ENCODE measurements at places on chromosomes 11 and 22.
A peak's percentile ranks its signal among the peaks of the same experiment; 100 is the strongest.

DNA sequence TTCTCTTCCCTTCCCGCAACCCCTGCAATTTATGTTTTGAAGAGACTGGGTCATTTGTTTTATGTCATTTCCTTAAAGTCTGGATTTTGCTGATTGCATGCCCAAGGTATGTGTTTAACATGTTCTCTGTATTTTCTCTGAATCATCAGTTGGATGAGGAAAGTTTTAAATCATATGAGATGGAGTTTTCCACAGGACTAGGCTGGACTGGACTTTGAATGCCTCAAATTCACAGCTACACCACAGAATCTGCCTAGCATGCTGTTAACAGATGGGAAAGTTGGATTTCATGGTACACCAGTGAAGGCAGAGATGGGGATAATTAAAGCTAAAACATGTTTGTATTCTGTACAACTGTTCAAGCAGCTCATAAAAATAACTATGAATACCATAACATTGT, 62.6 kb downstream of the CWC15 start:
- DNase-seq = no peak

DNA sequence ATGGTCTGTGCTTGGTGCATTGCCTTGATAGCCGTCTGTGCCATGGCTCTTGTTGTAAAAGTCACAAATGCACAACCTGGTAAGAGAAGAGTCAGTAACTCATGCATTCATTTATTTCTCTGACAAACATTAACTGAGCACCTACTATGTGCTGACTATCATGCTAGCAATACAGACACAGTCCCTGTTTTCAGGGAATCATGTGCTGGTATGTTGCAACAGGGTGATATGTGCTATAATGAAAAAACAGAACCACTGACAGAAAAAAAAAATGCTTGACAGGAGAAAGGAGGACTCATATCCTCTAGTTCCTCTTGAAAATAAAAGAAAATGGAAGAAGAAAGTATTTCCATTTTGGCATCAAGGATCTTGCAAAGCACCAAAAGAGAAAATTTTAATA, 34.5 kb upstream of the RAPSN start:
- DNase-seq = no peak

DNA sequence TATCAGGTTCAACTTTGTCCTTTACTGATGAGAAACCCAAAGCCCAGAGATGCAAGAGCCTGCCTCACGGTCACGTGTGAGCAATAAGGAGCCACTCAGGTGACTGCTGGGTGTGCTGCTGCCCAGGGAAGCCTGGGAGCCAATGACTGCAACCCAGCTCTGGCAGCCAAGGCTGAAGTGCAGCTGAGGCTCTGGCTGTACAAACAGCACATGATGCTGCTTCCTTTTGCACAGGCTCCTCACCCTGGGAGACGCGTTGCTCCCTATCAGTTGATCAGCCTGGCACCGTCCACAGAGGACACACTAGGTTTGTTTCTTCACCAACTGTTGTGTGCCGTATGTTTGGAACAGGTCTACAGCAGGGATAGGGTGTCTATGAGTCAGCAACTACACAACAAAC, 168.7 kb downstream of the EFCAB6 start:
- no peak for DNase-seq

GRCh38 chr22:41579997-41580355, 9.7 kb downstream of the PMM1 start:
- no peak for DNase-seq

GRCh38 chr11:16814410-16815046, 76.1 kb downstream of the C11orf58 start:
- DNase-seq = no peak

- DNase-seq = no peak
These were observed 83.7 kb downstream of the PHF21B start for GRCh38 chr22:44926124-44926475.

GRCh38 chr11:121716060-121716459, 263.3 kb upstream of the SORL1-AS1 start:
- no peak for DNase-seq

DNA sequence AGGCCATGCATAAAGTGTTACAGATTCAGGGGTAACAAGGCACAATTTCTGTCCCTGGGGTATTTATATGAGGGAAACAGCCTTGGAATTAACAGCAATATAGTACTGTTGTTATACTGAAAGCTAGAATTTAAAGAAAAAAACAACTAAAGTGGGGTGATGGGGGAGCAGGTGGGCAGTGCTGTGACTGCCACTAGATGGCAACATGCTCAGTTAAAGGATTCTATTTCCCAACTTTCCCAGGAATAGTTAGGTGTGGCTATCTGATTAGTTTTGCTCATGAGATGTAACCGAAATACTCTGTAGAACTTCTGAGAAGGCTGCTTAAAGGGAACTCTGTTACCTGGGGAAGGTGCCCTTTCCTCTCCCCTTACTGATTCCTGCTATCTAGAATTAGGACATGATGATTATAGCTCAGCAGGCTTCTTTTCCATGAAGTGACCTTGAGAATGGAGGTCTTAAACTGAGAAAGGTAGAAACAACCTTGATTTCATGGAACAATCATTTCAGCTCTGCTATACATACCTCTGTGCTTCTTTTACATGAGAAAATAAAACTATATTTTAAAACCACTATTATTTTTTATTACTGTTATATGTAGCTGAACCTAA, 102.6 kb downstream of the RELT start:
- DNase-seq = peak; percentile 27

- no peak for DNase-seq
These were observed 28.2 kb downstream of the PHLDB1 start for GRCh38 chr11:118635642-118636041.

- no peak for DNase-seq
These were observed 7.0 kb upstream of the ARHGAP42 start for GRCh38 chr11:100680070-100680469.

DNA sequence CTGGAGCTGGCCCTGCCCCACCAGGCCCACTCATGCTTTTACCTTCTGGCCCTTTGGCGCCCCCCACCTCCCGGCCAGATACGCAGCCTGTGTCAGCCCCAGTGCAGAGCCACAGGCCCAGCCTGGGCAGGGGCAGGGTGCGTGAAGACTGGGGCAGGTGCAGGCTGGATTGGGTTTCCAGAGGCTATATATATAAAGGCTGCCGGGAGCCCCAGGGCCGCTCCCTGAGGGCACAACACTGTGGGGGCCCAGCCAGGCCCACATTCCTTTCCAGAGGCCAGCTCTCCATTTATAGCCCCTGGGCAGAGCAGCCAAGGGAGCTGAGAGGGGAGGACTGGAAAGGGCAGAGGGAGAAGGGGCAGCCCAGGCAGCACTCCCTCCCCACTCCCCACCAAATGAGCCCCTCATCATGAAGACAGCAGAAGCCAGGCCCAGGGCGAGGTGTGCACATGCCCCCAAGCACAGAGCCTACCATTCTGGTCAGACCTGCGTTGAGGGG, 5.0 kb upstream of the MYOD1 start:
- peak; percentile 84 for DNase-seq

DNA sequence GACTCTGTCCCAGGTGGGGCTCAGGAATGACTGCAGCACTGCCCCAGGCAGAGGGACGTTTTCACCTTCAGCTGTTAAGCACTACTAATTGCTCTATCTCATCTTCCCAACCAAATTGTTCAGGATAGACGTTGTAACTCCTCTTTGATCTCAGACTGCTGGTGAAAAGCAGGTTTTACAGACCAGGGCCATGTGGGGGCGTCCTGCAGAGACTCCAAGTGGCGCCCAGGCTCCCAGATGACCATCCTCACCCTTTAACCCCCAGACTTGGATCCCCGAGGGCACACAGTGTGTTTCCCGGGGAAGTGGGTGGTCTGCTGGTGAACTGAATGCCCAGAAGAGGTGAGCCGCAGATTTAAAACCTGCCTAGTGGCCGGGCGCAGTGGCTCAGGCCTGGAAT, 23.9 kb downstream of the FADD start:
- peak; percentile 33 for DNase-seq

DNA sequence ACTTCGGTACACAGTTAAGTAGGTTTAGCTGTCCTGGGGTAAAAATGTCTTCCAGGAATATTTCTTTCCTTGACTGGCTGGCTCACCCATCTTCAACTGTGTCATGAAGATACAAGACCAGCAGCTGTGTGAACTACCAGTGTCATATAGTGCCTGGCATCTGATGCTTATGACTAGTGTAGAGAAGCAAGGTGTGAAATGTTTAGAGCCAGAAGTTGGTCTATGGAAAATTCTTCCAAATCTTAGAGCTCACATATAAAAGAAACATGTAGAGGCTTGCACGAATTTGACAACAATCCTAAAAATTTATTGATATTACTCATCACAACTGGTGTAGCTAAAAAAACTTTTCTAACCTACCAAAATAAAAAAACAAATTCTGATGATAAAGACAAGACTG, 54.4 kb downstream of the ARL14EP start:
- no peak for DNase-seq

DNA sequence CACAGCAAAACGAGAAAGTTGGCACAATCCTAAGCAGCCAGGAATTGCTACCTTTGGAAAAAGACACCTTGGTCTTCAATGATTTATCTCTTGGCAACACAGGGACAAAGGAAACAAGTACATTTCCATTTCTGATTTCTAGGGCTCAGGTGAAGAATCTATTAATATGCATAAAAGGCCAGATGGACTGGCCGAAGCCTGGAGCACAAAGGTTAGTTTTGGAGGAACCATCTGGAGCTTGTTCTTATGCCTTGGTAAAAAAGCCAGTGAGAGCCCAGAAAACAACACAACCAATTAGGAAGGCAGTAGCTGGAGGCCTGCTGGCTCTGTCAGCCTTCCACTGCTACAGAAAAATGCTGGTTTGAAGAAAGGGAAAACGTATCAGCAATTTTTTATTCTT, 713.5 kb upstream of the API5 start:
- DNase-seq = no peak

- DNase-seq = no peak
These were observed 9.6 kb upstream of the RELA start for GRCh38 chr11:65672180-65672860.

- no peak for DNase-seq
These were observed 37.0 kb downstream of the GAB2 start for GRCh38 chr11:78380615-78381051.

DNA sequence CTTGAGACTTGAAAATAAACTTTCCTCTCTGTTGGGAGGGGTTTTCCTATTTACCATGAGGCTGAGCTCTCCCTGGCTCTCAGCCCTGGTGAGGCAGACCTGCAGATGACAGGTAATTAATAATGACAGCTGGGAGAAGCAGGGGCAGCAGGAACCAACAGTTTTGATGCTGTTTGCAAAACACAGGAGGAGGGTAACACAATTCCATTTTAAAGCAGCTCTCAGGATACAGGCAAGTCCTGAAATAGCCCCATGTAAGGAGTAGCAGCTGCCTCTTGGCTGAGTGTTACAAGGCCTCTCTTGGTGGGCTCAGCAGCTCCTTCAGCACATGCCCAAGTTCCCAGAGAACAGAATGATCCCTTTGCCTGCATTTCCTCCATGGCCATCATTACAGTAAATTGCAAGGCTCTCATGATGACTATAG, 13.3 kb downstream of the PARVA start:
- DNase-seq = peak; percentile 63

DNA sequence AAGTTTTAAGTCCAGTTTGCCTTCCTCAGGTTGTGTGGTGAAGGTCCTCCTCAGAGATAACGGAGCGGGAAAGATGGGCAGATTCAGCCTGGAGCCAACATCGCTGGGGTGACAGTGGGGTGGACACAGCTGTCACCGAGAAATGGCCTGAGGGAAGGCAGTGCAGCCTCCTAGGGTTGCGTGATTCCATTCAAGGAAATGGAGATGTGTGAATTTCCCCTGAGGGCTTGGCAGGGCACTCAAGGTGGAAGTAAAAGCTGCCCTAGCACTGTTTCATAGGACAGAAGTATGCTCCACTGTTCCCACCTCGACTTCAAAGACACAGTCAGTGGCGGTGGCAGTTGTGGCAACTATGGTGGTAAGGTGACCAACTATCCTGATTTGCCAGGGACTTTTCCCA, 15.4 kb upstream of the CAT start:
- DNase-seq = peak; percentile 75

GRCh38 chr11:127462065-127462344, 461.4 kb upstream of the KIRREL3 start:
- peak; percentile 19 for DNase-seq

DNA sequence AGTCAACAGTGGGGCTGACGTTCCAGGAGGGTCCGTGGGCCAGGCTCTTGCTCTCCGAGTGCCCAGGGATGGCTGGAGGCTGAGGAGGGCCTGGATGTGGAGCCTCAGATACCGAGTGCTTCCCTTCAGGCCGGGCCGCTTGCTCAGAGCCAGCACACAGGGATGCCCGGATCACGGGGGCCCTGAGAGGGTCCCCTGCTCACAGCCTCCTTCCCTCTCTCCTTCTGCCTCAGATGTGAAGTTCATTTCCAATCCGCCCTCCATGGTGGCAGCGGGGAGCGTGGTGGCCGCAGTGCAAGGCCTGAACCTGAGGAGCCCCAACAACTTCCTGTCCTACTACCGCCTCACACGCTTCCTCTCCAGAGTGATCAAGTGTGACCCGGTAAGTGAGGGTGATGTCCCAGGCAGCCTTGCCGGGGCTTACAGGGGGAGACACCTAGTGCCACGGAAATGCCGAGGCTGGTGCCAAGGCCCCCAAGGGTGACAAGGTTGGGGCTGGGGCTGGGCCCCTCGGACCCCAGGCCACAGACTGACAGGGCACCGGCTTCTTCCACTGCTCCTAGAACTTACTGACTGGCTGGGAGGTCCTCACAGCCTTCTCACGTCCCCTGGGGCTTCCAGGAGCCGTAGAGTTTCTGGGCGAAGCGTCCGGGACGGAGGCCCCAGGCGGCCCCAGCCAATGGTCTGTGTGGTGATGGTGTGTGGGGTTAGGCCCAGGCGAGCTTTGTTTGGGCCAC, 7.0 kb downstream of the CCND1 start:
- no peak for DNase-seq

GRCh38 chr11:120065876-120066275, 72.0 kb downstream of the TRIM29 start:
- no peak for DNase-seq

DNA sequence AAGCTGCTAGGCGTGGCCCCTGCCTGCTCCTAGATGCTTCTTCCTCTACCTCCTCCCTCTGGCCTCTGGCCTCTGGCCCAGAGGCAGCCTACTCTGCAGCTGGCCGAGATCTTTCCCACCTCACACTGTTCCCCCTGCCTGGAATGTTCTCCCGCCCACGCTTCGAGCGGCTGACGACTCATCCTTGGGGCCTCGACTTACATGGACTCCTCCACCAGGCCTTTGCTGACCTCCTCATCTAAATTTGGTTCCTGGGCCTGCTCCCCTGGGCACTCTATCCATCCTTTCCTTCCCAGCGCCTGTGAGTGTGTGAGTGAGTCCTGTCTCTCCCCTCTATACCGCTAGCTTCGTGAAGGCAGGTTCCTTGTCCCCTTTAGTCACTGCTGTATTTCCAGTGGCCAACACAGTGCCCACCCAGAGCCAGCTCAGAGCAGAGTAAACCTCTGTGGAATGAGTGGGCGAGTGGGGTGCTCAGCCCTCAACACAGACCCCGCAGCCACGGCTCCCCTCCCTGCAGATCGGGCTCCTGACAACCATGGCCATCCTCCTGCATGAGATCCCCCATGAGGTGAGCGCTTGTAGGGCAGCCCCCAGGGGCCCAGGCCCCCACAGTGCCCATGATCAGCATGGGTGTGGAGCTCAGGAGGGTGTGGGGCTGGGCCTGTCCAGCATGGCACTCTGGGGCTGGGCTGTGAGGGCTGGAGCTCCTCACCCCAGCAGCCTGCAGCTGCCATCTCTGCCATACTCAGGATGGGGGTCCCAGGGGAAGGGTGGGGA, 5.7 kb downstream of the SLC39A13 start:
- DNase-seq = no peak

- DNase-seq = no peak
These were observed 202.8 kb upstream of the BDNF start for GRCh38 chr11:27902981-27903624.

GRCh38 chr22:22460635-22461034, 47.9 kb downstream of the ZNF280B start:
- no peak for DNase-seq
